T-cell (primary cell): ENCODE measurements at places on chromosomes 12 and 14.

DNA sequence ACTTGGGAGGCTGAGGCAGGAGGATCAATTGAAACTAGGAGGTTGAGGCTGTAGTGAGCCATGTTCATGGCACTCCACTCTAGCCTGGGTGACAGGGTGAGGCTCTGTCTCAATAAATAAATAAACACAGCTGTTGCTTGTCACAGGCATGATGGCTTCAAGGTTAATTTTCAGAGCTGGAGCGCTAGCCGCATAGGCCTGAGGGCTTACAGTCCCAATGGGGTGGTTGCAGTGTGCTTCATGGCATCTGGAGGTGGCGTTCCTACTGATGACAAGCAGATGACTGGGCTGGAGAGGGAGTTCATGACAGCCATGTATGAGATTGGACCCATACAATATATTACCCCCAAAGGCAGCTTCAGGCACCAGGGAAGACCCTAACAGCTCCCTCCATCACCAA, 1.6 kb upstream of the FMNL3 start:
- peaks cover 15% of the 10 kb centered on the region for H3K27me3 ChIP-seq
- no peak overlapping the region for H3K27ac ChIP-seq
- H3K4me1 ChIP-seq = peaks cover 14% of the 10 kb centered on the region

- H3K27ac ChIP-seq = no peak overlapping the region
- no peaks in the 10 kb centered on the region for H3K27me3 ChIP-seq
- DNase-seq = no peak
- no peaks in the 10 kb centered on the region for H3K4me1 ChIP-seq
- no peaks in the 10 kb centered on the region for H3K36me3 ChIP-seq
These were observed 457.6 kb downstream of the EGLN3 start for GRCh38 chr14:33493266-33493665.

DNA sequence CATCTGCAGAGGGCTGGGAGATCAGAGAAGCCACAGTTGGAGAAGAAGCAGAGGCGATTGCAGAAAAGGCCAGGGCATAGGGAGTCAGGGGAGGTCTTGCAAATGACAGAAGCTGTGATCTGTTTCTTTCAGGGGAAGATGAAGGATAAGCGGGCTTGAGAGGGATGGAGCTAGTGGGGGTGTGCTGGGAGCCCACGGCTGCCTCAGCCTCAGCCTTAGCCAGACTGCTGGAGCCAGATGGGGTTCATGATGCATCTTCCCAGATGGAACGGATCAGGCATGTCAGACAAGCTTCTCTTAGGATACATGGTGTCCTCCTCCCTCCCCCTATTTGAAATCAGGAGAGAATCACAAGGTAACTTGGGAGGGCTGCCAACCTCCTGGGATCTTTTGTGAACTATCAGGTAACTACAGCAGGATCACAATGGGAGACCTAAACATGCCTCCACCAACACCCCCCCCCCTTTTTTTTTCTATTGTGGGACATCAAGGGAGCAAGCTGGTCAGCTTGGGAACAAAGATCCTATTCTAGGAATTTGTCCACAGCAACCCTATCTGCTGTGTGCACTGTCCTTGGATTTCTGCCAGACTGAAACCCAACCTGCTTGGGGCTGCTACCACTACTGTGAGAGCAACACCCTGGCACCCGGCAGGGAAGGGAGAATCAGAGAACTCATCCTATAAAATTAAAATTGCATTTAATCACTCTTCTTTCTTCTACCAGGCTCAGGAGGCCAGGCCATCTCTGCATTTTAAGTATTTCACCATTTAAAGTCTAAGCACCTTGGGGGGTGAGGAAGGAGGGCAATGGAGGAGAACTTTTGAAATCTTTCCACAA, 10.7 kb upstream of the ATP2A2 start:
- H3K4me1 ChIP-seq = no peaks in the 10 kb centered on the region
- no peaks in the 10 kb centered on the region for H3K36me3 ChIP-seq
- DNase-seq = no peak
- no peaks in the 10 kb centered on the region for H3K27me3 ChIP-seq
- H3K4me3 ChIP-seq = no peak overlapping the region
- no peak overlapping the region for H3K27ac ChIP-seq

GRCh38 chr12:99916555-99916954, 68.2 kb downstream of the ANKS1B start:
- H3K27ac ChIP-seq = no peak overlapping the region
- DNase-seq = no peak
- no peak overlapping the region for H3K4me3 ChIP-seq
- no peaks in the 10 kb centered on the region for H3K27me3 ChIP-seq
- H3K4me1 ChIP-seq = no peaks in the 10 kb centered on the region

GRCh38 chr12:126507231-126507630, 1442.0 kb downstream of the AACS start:
- no peak for DNase-seq
- H3K27me3 ChIP-seq = no peaks in the 10 kb centered on the region
- H3K4me1 ChIP-seq = no peaks in the 10 kb centered on the region
- H3K27ac ChIP-seq = no peak overlapping the region

GRCh38 chr12:109818905-109819500, 14.2 kb downstream of the TRPV4 start:
- H3K4me3 ChIP-seq = no peak overlapping the region
- no peak for DNase-seq
- H3K27ac ChIP-seq = no peak overlapping the region
- H3K36me3 ChIP-seq = no peaks in the 10 kb centered on the region
- no peaks in the 10 kb centered on the region for H3K27me3 ChIP-seq

- peaks cover 2% of the 10 kb centered on the region for H3K27me3 ChIP-seq
- no peaks in the 10 kb centered on the region for H3K36me3 ChIP-seq
- no peaks in the 10 kb centered on the region for H3K4me1 ChIP-seq
- DNase-seq = no peak
- no peak overlapping the region for H3K4me3 ChIP-seq
These were observed 24.6 kb upstream of the TRIM9 start for GRCh38 chr14:51119411-51120051.

DNA sequence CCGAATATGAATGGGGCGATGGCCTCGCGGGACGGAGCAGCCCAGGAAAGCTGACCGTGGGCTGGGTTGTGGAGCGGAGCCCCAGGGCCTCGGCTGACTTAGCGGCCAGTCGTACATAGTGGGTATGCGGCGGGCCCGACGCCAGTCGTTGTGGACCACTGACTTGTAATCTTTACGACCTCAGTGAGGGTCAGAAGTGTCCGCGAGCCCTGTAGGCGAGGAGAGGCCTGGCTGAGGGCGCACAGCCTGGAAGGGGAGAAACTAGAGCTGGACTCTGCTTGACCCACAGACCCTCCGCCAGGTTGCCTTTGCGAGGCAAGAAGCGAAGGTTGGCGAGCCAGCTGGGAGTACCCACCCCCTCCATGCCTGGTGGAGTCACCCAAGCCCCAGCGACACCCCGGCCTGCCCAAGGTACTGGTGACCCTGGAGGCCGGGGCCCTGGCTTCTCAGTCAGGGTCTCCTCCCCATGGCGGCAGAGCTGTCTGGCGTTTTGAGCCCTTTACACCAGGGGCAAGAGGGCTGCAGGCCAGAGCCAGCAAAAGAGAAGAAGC, 15.6 kb upstream of the DYNC1H1 start:
- peak overlapping the region; percentile 86 for H3K4me3 ChIP-seq
- peak overlapping the region; percentile 99 for H3K27ac ChIP-seq
- no peaks in the 10 kb centered on the region for H3K36me3 ChIP-seq

DNA sequence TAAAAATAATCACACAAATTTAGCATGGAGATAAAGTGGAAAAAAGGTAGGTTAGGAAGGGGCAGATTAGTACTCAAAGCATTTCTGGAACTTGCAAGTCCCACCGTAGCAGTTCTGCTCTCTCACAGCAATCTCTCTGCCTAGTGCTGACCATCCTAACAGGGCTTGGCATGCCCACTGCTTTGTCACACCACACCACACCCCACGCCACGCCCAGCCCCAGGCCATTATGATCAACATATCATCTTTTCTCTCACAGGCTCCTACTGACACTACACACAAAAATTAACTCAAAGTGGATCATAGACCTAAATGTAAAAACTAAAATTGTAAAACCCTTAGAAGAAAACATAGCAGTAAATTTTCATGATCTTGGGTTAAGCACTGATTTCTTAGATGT, 273.7 kb downstream of the DAD1 start:
- no peak overlapping the region for H3K4me3 ChIP-seq
- H3K27me3 ChIP-seq = no peaks in the 10 kb centered on the region
- no peaks in the 10 kb centered on the region for H3K36me3 ChIP-seq
- no peak overlapping the region for H3K27ac ChIP-seq
- H3K4me1 ChIP-seq = no peaks in the 10 kb centered on the region

DNA sequence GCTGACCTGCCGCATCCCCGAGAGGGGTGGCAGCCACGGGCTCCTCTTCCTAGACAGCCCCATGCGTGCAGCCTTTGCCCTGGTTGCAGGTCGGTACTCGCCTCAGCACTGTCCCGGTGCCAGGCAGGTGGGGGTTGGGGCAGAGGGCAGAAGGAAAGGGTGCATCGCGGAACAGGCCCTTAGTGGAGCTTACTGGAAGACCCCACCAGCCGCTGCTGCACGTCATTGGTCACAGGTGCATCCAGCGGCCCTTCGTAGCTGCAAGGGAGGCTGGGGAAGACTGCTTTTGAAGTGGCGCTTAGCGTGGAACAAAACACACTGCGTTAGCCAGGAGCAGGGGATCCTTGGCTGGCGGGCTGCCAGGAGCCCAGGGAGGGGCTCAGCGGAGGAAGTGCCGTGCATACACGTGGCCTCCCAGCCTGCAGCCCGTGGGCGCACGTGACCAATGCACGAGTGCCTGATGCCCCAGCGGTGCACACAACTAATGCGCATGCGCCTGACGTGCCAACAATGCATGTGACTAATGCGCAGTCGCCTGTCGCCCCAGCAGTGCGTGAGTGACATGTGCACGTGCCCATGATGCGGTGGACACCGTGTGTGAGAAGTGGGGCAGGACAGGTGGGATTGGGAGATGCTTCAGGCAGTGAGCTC, 5.0 kb upstream of the EP400 start:
- H3K27me3 ChIP-seq = no peaks in the 10 kb centered on the region
- H3K27ac ChIP-seq = no peak overlapping the region
- no peak overlapping the region for H3K4me3 ChIP-seq
- peaks cover 15% of the 10 kb centered on the region for H3K36me3 ChIP-seq
- DNase-seq = no peak

DNA sequence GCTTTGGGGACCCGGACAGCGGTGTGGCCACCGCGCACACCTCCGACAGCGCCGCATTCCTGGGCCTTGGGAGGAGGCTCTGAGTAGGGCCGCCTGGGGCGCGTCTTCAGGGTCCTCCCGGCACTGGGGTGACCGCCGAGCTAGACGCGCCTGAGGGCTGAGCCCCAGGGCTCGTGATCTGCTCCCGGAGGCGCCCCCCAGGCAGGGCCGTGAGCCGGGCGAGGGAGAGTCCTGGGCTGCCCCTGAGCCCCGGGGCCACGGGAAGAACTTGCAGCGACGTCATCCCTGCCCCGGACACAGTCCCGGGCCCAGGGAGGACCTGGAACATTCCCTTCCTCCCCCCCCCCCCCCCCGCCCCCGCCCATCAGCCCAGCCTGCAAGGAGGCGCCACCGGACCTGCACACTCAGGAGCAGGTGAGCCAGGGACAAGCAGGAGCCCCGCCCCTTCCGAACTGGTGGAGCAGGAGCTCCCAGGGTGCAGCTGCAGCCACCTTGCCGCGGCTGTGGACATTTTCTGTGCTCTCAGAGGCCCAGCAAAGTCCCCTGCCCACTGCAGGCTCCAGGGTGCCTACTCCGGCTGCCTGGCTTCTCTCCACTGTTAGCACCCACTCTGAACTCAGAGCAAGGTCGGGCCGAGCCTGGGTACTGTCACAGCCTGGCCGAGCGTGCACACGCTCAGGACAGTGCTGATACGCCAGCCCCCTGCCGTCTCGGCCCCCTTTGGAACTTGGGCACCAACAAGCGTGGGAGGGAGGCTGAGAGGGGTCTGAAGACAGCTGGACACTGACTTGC, 50.7 kb downstream of the A2M start:
- peak overlapping the region; percentile 59 for H3K4me3 ChIP-seq
- H3K36me3 ChIP-seq = peaks cover 5% of the 10 kb centered on the region
- H3K27me3 ChIP-seq = peaks cover 11% of the 10 kb centered on the region
- H3K27ac ChIP-seq = no peak overlapping the region
- H3K4me1 ChIP-seq = peaks cover 2% of the 10 kb centered on the region

- H3K4me3 ChIP-seq = no peak overlapping the region
- H3K4me1 ChIP-seq = no peaks in the 10 kb centered on the region
- H3K27ac ChIP-seq = no peak overlapping the region
- no peak for DNase-seq
- no peaks in the 10 kb centered on the region for H3K27me3 ChIP-seq
These were observed 51.3 kb upstream of the RMST start for GRCh38 chr12:97411341-97411740.

DNA sequence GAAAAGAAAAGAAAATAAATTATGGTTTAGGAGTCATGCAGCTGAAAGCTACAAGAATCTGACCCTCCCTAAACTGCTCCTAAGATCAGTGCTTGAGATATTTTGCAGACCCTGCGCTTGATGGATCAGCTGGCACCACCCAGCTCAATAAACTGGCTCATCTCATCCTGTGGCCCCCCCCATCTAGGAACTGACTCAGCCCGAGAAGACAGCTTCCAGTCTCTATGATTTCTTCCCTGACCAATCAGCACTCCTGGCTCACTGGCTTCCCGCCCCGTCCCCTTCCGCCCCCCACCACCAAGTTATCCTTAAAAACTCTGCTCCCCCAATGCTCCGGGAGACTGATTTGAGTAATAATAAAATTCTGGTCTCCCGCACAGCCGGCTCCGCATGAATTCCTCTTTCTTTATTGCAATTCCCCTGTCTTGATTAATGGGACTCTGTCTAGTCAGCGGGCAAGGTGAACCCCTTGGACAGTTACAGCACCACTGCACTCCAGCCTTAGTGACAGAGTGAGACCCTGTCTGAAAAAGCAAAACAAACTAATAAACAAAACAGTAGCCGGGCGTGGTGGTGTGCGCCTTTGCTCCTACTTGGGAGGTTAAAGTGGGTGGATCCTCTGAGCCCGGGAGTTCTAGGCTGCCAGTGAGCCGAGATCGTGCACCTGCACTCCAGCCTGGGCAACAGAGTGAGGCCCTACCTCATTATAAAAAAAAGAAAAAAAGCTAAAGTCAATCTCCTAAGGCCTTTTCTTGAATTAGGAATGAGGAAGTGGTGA, 24.5 kb upstream of the SPTLC2 start:
- H3K27me3 ChIP-seq = peaks cover 3% of the 10 kb centered on the region
- no peak for DNase-seq
- H3K27ac ChIP-seq = no peak overlapping the region
- peaks cover 2% of the 10 kb centered on the region for H3K4me1 ChIP-seq
- H3K4me3 ChIP-seq = no peak overlapping the region
- no peaks in the 10 kb centered on the region for H3K36me3 ChIP-seq
